ENCODE measurements at places on chromosomes 1 and 21.
A peak's percentile ranks its signal among the peaks of the same experiment; 100 is the strongest.

- no peak for DNase-seq
These were observed 134.7 kb downstream of the FAM78B start for GRCh38 chr1:166031932-166032571.

- no peak for DNase-seq
These were observed 141.8 kb downstream of the ZZZ3 start for GRCh38 chr1:77540501-77541161.

GRCh38 chr1:226870026-226870400 is 403 bp upstream of the PSEN2 start:
- DNase-seq = no peak

DNA sequence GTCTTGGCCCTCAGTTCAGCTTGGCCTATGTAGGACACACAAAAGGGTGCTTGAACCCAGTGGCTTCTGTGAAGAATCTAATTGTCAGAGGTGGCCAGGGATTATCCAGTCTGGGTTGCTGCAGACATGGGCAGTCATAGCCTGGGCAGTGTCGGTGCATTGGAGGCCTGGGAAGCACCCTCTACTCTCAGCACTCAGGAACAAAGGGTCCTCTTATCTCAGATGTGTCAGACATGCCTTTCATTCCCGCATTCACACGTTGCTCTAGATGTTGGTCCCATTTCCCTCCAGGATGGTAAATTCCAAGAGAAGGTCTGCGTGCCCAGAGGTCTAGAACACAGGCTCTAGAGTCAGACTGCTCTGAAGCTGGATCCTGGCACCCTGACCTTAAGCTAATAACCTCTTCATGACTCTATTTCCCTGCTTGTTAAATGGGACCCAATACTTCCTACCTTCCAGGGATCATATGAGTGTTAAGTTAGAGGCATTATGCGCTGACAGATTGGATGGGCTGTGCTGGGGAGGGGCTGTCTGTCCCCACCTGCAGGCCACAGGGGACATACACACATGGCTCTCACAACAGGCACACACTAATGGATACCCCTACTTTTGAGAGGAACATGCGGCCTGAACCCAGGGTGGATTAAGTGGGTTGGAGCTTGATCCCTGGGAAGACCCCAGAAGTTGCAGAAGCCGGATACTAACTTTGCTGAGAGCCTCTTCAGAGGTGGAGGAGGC is 16.5 kb upstream of the EDN2 start:
- DNase-seq = no peak

- peak; percentile 58 for DNase-seq
These were observed 1812.9 kb downstream of the PLA2G4A start for GRCh38 chr1:188641566-188642211.

GRCh38 chr1:98086796-98087441 is 166.1 kb upstream of the DPYD start:
- DNase-seq = no peak

DNA sequence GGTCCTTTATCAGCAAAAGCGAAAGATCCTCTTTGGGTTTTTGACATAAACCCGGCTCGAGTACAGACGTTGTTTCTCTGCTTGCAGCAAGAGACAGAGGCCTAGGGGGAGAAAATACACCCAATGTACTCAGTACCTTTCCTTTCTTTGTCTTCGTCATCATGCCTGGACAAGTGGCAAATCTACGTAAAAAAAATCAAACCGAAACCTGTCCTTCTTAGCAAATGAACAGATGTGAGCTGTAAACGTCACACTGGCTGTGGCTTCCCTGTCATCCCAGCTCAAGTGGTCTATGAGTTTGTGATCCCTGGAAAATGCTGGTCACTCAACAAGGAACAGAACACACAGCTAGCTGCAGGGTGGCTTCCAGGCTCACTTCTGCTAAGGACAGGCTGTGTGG is 39.9 kb downstream of the STPG1 start:
- no peak for DNase-seq

DNA sequence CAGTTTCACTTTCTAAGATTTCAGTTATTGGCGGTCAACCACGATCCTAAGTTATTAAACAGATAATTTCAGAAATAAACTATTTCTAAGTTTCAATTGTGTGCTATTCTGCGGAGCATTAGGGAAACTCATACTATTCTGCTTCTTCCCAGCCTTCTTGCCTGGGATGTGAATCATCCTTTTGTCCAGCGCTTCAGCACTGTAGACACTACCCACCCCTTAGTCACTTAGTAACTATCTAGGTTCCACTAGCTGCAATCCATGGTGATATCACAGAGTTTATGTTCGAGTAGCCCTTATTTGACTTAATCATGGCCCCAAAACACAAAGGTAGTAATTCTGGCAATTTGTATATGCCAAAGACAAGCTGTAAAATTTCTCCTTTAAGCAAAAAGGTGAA is 279.9 kb upstream of the ADAMTS5 start:
- no peak for DNase-seq

GRCh38 chr1:220884109-220884980 is 5.1 kb downstream of the HLX start:
- DNase-seq = no peak

DNA sequence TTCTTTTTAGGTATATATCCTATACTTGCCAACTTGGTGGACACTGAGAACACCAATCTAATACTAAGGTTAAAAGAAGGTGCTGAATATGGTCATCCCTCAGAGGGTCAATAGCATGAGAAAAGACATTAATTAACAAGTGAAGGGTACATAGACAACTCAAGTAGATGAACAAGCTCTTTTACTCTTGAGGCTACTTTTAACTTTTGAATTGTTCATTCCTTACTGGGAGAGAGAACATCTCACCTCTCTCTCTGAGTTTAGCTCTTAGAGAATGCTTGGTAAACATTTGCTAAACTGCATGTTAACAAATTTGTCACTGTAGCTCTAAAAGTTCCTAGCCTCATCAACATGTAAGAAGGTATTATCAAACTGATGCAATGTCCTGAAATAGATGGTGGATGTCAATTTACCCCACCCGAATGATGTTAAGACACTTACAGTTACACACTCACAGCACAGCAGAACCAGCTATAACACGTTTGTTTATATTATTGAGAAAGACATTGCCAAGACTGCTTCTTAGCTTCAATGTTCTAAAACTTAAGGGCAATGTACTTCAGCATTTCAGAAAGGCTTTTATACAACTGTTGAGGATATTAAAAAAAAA is 35.9 kb downstream of the HEATR1 start:
- DNase-seq = no peak

GRCh38 chr1:209855623-209856022 is 27.9 kb downstream of the UTP25 start:
- no peak for DNase-seq
